ENCODE measurements at places on chromosomes 2 and 18.

GRCh38 chr2:158984604-158985135 lies 16.2 kb downstream of the TANC1 start:
- no peaks in the 10 kb centered on the region for H3K4me1 ChIP-seq
- H3K27ac ChIP-seq = no peak overlapping the region
- no peaks in the 10 kb centered on the region for H3K36me3 ChIP-seq
- no peaks in the 10 kb centered on the region for H3K27me3 ChIP-seq

DNA sequence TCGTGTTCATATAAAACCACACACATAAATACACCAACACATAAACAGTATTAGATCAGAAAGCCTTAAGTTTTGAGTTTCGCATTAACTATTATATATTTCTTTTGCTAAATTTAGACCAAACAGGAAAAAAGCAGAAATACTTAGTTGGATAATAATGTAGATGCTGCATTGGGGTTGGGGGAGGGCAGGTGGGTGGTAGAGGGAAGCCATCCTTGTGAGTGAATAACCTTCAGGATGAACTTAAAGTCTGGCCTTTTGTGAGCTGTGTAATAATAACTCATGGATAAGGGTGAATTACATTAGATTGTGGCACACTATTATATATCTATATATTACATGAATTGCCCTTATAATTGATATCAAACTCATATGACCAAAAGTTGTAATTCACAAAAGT lies 174.7 kb downstream of the WDR7 start:
- no peaks in the 10 kb centered on the region for H3K4me1 ChIP-seq
- H3K36me3 ChIP-seq = no peaks in the 10 kb centered on the region
- H3K4me3 ChIP-seq = no peak overlapping the region
- DNase-seq = no peak
- H3K27ac ChIP-seq = no peak overlapping the region

GRCh38 chr2:43196768-43197587 lies 29.4 kb downstream of the ZFP36L2 start:
- H3K27ac ChIP-seq = peak overlapping the region; percentile 22
- DNase-seq = no peak
- H3K27me3 ChIP-seq = no peaks in the 10 kb centered on the region

DNA sequence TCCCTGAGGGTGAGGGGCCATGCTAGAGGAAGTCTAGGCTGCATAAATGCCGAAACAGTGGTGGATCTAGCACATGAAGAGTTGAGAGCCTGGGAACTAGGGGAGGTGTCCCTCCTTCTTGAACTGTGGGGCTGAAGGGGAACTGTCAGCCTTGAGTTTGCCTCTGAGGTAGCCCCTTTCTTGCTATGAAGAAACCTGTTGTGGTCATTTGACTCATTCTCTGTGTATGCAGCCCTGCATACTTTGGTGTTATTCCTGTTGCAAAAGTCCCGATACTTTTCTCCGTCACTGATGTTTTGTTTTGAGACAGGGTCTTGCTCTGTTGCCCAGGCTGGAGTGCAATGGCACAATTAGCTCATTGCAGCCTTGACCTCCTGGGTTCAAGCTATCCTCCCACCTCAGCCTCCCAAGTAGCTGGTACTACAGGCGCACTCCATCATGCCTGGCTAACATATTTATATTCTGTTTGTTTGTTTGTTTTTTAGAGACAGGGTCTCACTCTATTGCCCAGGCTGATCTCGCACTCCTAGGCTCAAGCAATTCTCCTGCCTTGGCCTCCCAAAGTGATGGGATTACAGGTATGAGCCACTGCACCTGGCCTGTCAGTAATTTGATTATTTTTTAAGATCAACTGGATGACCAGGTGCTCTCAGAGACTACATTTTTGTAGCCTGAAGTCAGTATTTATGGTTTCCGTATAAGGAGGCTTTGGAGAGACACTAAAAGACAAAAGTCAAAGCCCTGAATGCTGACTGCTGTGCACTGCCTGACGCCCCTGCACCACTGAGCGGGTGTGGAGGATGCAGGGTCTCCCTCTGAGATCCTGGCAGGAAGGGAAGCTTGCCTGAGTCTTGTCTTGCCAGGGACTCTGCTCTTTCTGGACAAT lies 126.0 kb upstream of the MSH6 start:
- H3K27ac ChIP-seq = no peak overlapping the region
- H3K4me1 ChIP-seq = no peaks in the 10 kb centered on the region
- H3K36me3 ChIP-seq = no peaks in the 10 kb centered on the region
- H3K4me3 ChIP-seq = no peak overlapping the region
- DNase-seq = no peak

DNA sequence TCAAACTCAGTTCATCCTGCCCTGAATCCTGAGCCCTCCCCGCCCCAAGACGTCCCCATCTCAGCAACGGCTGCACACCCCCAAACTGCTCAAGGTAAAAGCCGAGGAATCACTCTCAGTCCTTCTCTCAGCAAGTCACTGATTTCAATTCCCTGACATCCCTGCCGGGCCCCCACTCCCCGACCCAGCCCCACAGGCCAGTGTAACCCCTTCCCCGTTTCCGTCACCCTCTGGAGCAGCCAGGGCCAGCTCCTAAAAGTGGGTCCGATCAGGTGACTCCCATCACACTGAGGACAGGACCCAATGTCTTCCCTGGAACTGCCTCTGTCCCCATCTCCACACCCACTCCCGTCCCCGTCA lies 20.5 kb downstream of the SNORC start:
- H3K4me3 ChIP-seq = no peak overlapping the region
- H3K4me1 ChIP-seq = no peaks in the 10 kb centered on the region
- DNase-seq = no peak

GRCh38 chr2:18368008-18368407 lies 192.4 kb downstream of the RDH14 start:
- no peaks in the 10 kb centered on the region for H3K4me1 ChIP-seq
- no peaks in the 10 kb centered on the region for H3K27me3 ChIP-seq
- H3K4me3 ChIP-seq = no peak overlapping the region
- no peaks in the 10 kb centered on the region for H3K36me3 ChIP-seq
- no peak overlapping the region for H3K27ac ChIP-seq

- H3K4me1 ChIP-seq = no peaks in the 10 kb centered on the region
- no peak overlapping the region for H3K4me3 ChIP-seq
- no peaks in the 10 kb centered on the region for H3K27me3 ChIP-seq
These were observed 334.6 kb downstream of the SLC4A3 start for GRCh38 chr2:219961947-219962498.

DNA sequence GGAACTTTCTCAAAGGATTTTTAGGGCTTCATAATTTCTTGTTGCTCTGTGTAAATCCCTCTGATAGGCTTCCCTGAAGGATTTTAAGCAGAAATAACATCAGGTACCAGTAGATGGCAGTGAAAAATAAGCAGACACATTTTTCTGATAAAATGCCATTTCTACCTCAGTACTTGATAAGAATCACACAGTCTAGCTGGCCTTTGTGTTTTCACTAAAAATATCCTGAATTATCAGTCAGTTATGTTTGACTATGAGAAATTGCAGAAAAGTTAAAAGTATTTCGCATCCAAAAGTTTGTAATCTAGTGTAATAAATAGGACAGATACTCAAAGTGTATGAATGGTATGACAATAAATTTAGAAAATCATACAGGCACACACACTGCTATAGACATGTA lies 68.7 kb downstream of the DNAJC10 start:
- DNase-seq = no peak
- H3K4me3 ChIP-seq = no peak overlapping the region
- H3K27me3 ChIP-seq = no peaks in the 10 kb centered on the region
- H3K36me3 ChIP-seq = no peaks in the 10 kb centered on the region
- H3K4me1 ChIP-seq = no peaks in the 10 kb centered on the region
